ENCODE measurements at places on chromosomes 5 and 9. TPM values are rescaled to one million over a fixed set of nuclear protein-coding genes. Genes with fewer than 3 reads are reported as not detected.

The GLRA1 gene
- total RNA-seq = not detected

The ST8SIA4 gene
- total RNA-seq = 7.2 TPM

The ARHGEF39 gene
- total RNA-seq = 1.0 TPM

The C5orf46 gene
- not detected for total RNA-seq

The LRRC26 gene
- total RNA-seq = not detected

The ARL14EPL gene
- total RNA-seq = under 0.01 TPM

The INSL6 gene
- not detected for total RNA-seq

The MAPKAP1 gene
- total RNA-seq = 55.9 TPM

The HTR4 gene
- total RNA-seq = not detected

The CAPSL gene
- not detected for total RNA-seq

The OTP gene
- not detected for total RNA-seq

The TRIM36 gene
- total RNA-seq = 0.26 TPM

The KCNIP1 gene
- 33.6 TPM for total RNA-seq

The PCDHB15 gene
- total RNA-seq = 0.26 TPM

The DNM1 gene
- total RNA-seq = 0.13 TPM

The CDHR2 gene
- total RNA-seq = 0.25 TPM

The MYMK gene
- not detected for total RNA-seq

The C5orf58 gene
- total RNA-seq = not detected

The LCN10 gene
- 0.13 TPM for total RNA-seq

The GRIN1 gene
- not detected for total RNA-seq

The AGXT2 gene
- total RNA-seq = not detected

The LVRN gene
- total RNA-seq = 0.25 TPM

The PTCD2 gene
- total RNA-seq = 2.3 TPM

The EQTN gene
- not detected for total RNA-seq

The HMCN2 gene
- total RNA-seq = under 0.01 TPM

The NIPSNAP3A gene
- total RNA-seq = 35.4 TPM

The MCC gene
- 19.0 TPM for total RNA-seq

The CCL27 gene
- total RNA-seq = not detected

The SLC34A3 gene
- total RNA-seq = not detected

The BHMT2 gene
- total RNA-seq = 6.2 TPM

The PCDHB2 gene
- total RNA-seq = 0.39 TPM

The OR1J2 gene
- total RNA-seq = not detected

The NUTM2G gene
- not detected for total RNA-seq

The IFNB1 gene
- not detected for total RNA-seq

The TMEM174 gene
- not detected for total RNA-seq
